ENCODE measurements at places on chromosomes 13 and 19.

GRCh38 chr19:3708207-3708931 is at the start of gene TJP3:
Gene TJP3, plus strand, starts transcription at chr19:3708384. Its CDS starts 20,049 bp downstream, at chr19:3728433.
- no peak for DNase-seq

- DNase-seq: no peak
Observed at GRCh38 chr19:12159773-12160414, 3.0 kb upstream of the ZNF136 start.

DNA sequence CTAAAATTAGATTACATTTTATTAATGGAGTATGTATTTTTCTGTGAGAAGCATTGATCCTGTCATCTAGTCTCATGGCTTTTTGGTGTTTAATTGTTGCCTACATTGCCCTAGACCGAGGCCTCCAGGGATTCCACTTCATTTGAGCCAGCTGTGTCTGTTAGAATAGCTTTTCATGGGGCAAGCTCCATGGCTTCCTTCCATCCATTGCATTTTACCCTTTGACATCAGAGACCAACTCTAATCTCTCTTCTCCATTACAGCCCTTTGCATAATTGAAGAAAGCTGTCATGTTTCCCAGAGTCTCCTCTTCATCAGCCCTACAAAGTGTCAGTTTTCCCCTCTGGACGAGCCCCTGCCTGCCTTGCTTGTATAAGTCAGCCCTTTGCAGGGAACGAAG is 70.6 kb downstream of the MTUS2 start:
- DNase-seq: no peak

GRCh38 chr19:16361926-16362325 is 37.3 kb downstream of the KLF2 start:
- no peak for DNase-seq

DNA sequence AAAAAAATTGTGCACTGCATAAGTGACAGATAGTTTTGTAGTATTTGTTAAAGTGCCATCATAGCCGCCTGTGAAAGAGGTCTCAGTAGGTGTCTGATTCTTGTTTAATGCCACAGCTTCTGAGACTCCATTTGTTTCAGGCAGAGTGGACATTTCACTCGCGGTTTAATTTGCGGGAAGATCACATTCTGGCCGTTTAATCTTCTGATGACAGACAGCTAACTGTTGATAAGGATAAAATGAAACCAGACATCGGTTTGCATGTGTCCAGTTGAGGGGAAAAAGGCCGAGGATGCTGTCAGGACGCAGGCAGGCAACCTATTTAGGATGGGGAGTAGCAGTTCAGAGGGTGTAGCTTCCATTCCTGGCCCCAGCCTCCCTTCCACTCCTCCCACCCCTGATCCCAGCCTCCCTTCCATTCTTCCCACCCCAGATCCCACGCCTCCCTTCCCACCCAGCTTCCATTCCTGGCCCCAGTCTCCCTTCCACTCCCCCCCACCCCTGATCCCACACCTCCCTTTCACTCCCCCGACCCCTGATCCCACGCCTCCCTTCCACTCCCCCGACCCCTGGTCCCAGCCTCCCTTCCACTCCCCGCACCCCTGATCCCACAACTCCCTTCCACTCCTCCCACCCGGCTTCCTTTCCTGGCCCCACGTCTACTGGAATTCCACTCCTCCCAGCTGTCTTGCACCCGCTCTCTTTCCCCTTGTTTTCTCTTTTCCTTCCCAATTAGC is 23.8 kb downstream of the ATP11A start:
- no peak for DNase-seq

DNA sequence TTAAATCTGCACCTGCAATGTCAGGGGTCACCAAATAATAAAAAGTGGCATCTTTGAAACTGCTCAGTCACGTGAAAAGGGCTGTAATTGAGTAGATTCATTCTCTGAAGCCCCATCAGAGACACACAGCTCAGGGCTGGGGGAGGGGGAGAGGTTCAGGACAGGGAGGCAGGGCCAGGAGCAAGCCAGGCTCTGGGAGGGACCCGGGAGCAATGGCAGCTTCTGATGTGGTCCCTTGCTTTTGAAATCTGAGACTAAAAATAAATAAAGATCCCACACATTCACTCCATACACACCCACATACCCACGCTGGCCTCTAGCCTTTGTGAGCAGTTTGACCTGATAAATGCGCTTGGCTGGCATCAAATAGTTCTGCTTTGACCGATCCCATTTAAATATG is 32.8 kb downstream of the GSX1 start:
- no peak for DNase-seq

Data from activated CD4-positive, alpha-beta T cell treated with anti-CD3 and anti-CD28 coated beads, Interleukin-2, amount 50 U/mL, for 16 hours (primary cell).